Left renal pelvis (tissue), 4 donors: ENCODE measurements at places on chromosomes 7 and 10.

DNA sequence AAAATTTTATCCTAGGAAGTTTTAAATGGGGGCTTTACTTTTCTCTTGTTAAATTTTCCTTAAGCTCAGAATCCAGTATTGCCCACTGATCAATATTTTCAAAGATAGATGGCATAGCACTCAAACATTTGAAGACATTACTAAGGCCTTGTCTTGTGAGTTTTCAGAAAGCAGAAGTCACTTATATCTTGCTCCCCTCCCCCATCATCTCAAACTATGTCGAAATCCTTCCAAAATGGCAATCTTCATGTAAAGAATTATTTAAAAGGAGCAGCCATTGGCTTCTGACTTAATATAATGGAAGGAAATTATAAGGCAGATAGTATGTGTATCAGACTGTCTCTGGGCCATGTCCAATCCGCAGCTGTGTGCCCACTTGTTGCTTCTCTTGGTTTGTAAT lies 553.5 kb upstream of the C7orf33 start:
- no peak for DNase-seq

- DNase-seq = no peak
These were observed 612 bp downstream of the HILPDA start for GRCh38 chr7:128456255-128456725.

- no peak for DNase-seq
These were observed 3.7 kb upstream of the ELFN1 start for GRCh38 chr7:1666317-1666822.

DNA sequence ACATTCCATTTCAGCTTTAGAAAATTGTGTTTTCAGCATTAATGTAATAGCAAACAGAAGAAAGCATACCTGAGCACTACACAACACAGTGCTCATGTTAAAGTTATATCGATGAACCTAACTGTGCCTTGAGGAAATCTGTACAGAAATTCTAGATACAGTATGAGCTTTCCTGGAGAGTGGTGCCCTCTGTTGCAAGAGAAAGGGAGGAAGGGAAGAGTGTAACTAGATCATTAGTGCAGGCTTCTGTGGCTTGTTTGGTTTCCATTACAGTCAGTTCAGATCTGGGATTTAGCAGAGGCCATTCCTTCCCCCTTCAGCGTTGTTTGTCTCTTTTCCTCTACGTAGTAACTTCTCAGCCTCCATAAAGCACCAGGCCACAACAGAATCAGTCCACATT lies 139.7 kb downstream of the HTR7 start:
- DNase-seq = no peak

- DNase-seq = no peak
These were observed 386.0 kb downstream of the KIF20B start for GRCh38 chr10:90087197-90088023.

DNA sequence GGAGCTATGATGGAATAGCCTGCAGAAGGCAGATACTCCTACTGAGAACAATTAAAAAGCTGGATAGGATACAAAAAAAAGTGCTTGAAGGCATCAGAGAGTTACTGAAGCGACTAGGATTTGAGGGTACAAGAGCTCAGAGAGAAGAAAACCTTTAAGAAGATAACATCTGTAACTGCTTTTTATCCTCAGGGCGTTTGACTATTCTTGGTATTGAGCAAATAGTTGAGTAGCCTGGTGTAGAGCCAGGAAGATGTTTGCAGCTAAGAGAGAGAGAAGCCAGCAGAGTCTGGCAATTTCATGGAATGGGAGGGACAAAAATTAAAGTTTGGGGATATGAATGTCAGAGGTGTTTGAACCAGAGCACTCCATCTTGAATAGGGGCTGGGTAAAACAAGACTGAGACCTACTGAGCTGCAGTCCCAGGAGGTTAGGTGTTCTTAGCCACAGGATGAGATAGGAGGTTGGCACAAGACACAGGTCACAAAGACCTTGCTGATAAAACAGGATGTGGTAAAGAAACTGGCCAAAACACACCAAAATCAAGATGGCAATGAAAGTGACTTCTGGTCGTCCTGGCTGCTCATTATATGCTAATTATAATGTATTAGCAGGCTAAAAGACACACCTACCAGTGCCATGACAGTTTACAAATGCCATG lies 428.8 kb downstream of the SH2D4B start:
- no peak for DNase-seq

- DNase-seq = no peak
These were observed 4.1 kb downstream of the ATG9B start for GRCh38 chr7:151020231-151020630.

DNA sequence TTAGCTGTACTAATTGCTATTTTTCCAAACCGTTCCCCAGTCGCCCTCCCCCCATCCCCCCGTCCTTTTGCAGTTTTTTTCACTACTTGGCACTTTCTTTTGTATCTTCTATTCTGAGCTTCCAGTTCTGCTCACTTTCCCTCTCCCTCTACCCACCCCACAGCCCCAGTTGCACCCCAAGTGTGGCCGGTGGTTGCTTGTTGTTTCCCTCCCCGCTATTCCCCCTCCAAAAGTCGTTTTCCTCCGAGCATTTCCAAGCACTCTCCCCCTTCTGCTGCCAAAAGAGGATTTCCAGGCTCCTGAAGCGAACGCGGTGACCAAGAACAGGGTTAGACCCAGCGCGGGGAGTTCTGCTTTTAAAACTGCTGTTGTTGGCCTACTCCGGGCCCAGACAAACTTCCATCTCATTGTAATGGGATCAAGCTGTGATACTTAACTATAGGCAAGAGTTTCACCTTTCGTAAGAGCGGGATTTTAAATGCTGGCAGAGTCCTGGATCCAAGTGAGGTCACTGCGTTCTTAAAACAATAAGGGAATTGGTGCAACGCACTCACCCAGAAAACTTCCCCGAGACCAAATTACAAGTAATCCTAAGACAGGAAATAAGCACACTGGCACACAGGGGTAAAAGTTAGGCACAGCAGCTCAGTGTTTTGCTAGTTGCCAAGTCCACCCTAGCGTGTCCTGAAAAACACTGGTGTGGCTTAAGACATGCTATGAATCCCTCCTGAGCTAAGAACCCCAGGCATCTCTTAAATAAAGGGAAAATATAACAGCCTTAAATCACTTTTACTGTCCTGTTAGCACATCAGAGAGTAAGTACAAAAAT lies 1.5 kb upstream of the RGS10 start:
- DNase-seq = no peak

DNA sequence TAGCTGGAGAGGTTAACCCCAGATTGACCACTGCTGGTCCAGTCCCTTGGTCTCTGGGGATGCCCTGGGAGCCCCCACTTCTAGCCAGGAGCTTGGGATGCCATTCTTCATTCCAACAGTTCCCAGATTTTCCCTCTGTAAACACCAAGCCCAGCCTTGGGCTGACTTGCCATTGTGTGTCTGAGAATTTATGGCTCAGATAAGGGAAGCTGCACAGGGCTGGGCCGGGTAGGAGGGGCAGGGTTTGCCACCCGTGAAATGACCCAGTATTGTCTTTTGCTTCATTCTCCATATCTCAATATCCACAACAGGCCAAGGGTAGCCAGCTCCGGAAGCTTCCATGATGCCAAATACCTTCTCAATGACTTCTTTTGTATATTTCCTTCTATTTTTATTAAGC lies 32.1 kb downstream of the AFAP1L2 start:
- DNase-seq = no peak

GRCh38 chr10:68598978-68599770 lies 39.0 kb downstream of the TET1 start:
- DNase-seq = no peak

GRCh38 chr10:7264313-7264756 lies 146.5 kb downstream of the SFMBT2 start:
- DNase-seq = no peak

- no peak for DNase-seq
These were observed 87.6 kb downstream of the VSTM2A start for GRCh38 chr7:54629771-54630170.
